ENCODE measurements at places on chromosomes 4 and X. TPM values are rescaled to one million over a fixed set of nuclear protein-coding genes. Genes with fewer than 3 reads are reported as not detected.

Gene SOX3
- not detected for total RNA-seq

Gene CT45A2
- not detected for total RNA-seq

Gene AFAP1
- total RNA-seq: 94.3 TPM

Gene REELD1
- total RNA-seq: not detected

Gene AKAP14
- total RNA-seq: not detected

Gene PROM1
- 0.08 TPM for total RNA-seq

Gene FGFBP2
- total RNA-seq: not detected

Gene BTK
- not detected for total RNA-seq

Gene PNCK
- 0.47 TPM for total RNA-seq

Gene KCND1
- 0.59 TPM for total RNA-seq

All from smooth muscle cell of the coronary artery (primary cell).